Left lobe of liver (tissue), 2 donors: ENCODE measurements at places on chromosomes 6 and 20. TPM values are rescaled to one million over a fixed set of nuclear protein-coding genes. Genes with fewer than 3 reads are reported as not detected.

MROH8 gene
- 4.7 TPM for total RNA-seq

GSTA1 gene
- total RNA-seq = 811 TPM

DEFB116 gene
- total RNA-seq = not detected

DEF6 gene
- total RNA-seq = 1.5 TPM

AURKA gene
- 1.6 TPM for total RNA-seq

BNIP5 gene
- not detected for total RNA-seq

IP6K3 gene
- 4.1 TPM for total RNA-seq

FKBP1A gene
- total RNA-seq = 61.5 TPM

F13A1 gene
- 1.1 TPM for total RNA-seq

PLN gene
- 0.18 TPM for total RNA-seq

SGK1 gene
- 23.1 TPM for total RNA-seq

PSMB8 gene
- total RNA-seq = 41.1 TPM

SLCO4A1 gene
- 1.7 TPM for total RNA-seq

NELFCD gene
- 34.8 TPM for total RNA-seq

EFCAB8 gene
- total RNA-seq = 0.15 TPM

VNN1 gene
- total RNA-seq = 74.8 TPM

NFATC2 gene
- total RNA-seq = 4.6 TPM

ZC3H12D gene
- total RNA-seq = 0.86 TPM

AFDN gene
- total RNA-seq = 92.5 TPM

FAM209B gene
- total RNA-seq = not detected

CAP2 gene
- total RNA-seq = 2.5 TPM

AVP gene
- total RNA-seq = not detected

ZBTB46 gene
- total RNA-seq = 4.7 TPM

TNFRSF6B gene
- total RNA-seq = 0.40 TPM

BTNL2 gene
- total RNA-seq = not detected

ESR1 gene
- total RNA-seq = 13.8 TPM

GRM1 gene
- total RNA-seq = not detected

TASP1 gene
- total RNA-seq = 5.1 TPM

TSPYL4 gene
- 5.2 TPM for total RNA-seq

BIRC7 gene
- total RNA-seq = not detected

RNF182 gene
- 0.05 TPM for total RNA-seq

TMEM181 gene
- total RNA-seq = 12.0 TPM

POU3F2 gene
- not detected for total RNA-seq

RPN2 gene
- 128 TPM for total RNA-seq

PI3 gene
- total RNA-seq = not detected

KCNG1 gene
- 0.20 TPM for total RNA-seq

OVOL2 gene
- total RNA-seq = 0.18 TPM

PACRG gene
- total RNA-seq = 1.8 TPM

NOX3 gene
- total RNA-seq = not detected

COX7A2 gene
- total RNA-seq = 183 TPM

CNR1 gene
- total RNA-seq = 0.23 TPM

EEF1A2 gene
- total RNA-seq = 0.73 TPM

LPIN3 gene
- 32.2 TPM for total RNA-seq

RSPO3 gene
- total RNA-seq = 1.6 TPM

C2 gene
- total RNA-seq = 451 TPM

FRK gene
- total RNA-seq = 12.6 TPM

TRAPPC3L gene
- not detected for total RNA-seq
